ENCODE measurements at places on chromosomes 6 and 20.

DNA sequence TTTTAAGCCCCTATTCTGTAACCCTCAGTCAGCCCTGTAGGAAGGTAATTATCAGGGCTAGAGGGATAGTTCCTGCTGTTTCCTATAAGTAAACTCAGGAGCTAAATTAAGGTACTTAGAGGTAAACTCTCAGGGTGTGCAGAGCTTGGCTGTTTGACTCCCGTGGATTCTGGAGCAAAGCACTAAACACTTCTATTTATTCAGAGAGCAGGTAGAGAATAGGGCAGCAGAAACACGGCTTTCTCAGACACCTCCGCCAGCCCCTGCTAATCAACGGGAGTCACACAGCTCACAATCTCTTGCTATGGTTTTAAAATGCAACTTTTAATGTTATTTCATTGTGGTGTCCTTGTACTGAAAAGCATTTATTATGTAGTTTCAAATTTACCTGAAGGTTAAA lies 21.8 kb downstream of the PRKN start:
- no peak for DNase-seq

- DNase-seq, result no peak
Observed at GRCh38 chr6:87847135-87847829, 145.2 kb upstream of the AKIRIN2 start.

DNA sequence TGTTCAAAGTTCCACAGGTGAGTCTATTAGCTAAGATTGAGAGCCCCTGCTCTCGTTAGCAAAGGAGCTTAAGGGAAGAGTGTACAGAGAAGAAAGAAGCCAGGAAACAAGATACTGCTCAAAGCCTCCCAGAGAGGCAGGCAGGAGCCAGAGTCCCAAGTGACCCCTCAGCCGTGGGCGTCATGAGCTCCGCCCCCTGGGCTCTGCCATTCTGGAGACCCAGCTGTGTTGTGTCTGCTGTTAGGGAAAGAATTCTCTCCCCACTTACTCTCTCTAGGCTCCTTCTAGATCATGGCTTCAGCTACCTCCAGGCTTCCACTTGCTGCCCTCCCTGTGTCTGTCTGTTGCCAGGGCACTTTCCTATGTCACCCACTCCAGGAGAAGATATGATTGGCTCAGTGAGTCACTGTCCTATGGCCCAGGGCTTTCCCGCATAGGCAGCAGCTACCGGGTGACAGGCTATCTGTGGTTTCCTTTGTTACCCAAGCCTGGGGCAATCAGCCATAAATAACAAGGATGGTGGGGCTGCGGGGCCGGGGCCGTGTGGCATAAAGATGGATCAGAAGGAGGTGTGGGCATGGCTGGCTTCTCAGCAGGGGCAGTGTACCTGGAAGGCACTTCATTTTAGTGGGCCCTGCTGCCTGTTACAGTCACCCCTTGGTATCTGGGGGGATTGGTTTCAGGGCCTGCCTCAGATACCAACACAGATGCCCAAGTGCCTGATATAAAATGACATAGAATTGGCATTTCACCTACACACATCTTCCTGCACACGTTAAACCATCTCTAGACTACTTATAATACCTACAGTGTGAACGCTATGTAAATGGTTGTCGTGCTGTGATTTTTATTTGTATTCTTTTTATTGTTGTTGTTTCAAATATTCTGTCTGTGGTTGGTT lies 118.9 kb downstream of the ARMC2 start:
- no peak for DNase-seq

GRCh38 chr6:148570456-148570855 lies 176.4 kb upstream of the UST start:
- DNase-seq, result no peak

DNA sequence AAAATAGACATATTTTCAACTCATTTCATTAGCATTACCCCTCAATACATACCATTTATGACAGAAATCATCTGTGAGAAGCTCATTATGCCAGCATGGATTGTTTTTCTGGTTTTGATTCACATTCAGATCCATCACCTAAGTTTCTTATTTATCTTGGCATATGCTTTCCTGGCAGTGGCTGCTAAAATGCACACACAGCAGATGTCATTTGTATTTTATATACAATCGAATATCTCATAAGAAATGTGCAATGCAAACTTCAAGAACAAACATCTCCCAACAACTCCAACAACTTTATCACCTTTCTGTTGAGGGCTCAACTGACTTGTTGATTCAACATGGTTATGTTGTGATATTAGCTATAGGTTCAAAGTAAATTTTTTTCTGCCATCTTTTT lies 208.3 kb downstream of the PHACTR1 start:
- no peak for DNase-seq

All from stimulated activated CD4-positive, alpha-beta T cell treated with anti-CD3 and anti-CD28 coated beads, Interleukin-4, amount 100 ng/mL, for 48 hours (primary cell).